ENCODE measurements at places on chromosomes 5 and 9.

DNA sequence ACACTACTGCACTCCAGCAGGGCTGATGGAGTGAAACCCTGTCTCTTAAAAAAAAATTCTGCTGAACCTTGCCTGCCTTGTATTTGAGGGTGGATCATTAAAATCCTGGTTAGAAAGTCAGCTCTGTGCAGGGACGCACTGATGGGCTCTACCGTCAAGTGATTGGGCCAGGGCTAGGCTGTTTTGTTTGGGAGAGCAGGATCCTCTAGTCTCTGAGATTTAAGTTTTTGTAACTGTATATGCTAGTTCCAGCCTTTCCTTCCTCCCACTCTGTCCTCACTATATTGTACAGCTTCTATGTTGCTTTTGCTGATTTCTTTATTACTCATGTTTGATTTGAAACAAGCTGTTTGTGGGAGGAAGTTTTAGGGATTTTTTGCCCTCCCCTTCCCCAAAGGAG, 11.5 kb downstream of the DDX4 start:
- DNase-seq, result no peak

GRCh38 chr9:125376261-125377226, 114.9 kb downstream of the GAPVD1 start:
- no peak for DNase-seq

GRCh38 chr5:90638878-90639277, 80.3 kb downstream of the ADGRV1 start:
- no peak for DNase-seq

- no peak for DNase-seq
Measured at GRCh38 chr5:17228821-17229291, 11.4 kb downstream of the BASP1 start.

- DNase-seq, result no peak
Measured at GRCh38 chr5:140628711-140629110, 4.3 kb downstream of the CD14 start.

GRCh38 chr5:135211083-135211790, 177.2 kb upstream of the PITX1 start:
- no peak for DNase-seq

DNA sequence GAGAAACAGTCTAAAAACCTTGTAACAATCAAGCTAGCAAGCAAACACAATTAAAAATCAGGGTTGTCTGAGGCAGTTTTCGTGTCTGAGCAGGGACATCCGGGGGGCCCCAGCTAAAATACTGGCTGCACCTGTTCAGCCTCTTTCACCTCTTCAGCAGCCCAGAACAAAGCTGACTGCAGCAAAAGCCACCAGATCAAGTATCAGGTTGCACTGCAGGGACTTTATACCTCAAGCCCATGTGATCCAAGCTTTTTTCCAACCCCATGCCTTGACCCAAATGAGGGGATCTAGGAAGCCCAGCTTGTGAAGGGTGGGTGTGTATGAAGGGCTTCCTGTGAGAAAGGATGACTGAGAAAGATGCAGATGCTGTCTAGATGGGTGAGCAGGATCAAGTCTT, 133.4 kb downstream of the SEMA6A start:
- no peak for DNase-seq

GRCh38 chr5:32684260-32684659, 26.9 kb upstream of the NPR3 start:
- DNase-seq, result no peak

DNA sequence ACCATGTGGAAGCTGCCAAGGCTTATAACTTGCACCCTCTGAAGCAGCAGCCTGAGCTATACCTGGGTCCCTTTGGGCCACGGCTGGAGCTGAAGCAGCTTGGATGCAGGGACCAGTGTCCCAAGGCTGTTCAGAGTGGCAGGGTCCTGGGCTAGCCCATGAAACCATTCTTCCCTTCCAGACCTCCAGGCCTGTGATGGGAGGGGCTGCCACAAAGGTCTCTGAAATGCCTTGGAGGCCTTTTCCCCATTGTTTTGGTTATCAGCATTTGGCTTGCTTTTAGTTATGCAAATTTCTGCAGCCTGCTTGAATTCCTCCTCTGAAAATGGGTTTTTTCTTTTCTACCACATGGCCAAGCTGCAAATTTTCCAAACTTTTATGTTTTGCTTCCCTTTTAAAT, 433.7 kb upstream of the ACO1 start:
- DNase-seq, result no peak

DNA sequence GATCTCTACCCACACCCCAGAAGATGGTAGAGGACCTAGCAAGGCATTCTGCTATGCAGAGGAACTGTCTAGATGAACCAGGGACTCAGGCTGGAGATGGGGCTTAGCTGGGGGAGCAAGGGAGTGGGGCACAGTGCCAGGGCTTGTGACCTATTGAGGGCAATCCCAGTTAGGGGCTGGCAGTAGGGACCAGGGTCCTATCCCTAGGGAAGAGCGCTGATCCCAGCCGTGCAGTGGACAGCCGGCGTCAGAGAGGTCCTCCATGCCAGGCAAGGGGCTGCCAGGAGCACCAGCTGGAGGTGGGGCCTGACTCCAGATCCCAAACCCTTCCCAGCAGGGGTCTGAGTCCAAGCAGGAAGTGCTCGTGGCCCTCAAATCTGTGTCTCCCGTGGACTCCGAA, 52.7 kb upstream of the NEURL1B start:
- DNase-seq, result no peak

- no peak for DNase-seq
Measured at GRCh38 chr9:34686231-34686630, 4.8 kb downstream of the CCL19 start.

- no peak for DNase-seq
Measured at GRCh38 chr9:128841694-128842492, 12.3 kb upstream of the SPOUT1 start.

DNA sequence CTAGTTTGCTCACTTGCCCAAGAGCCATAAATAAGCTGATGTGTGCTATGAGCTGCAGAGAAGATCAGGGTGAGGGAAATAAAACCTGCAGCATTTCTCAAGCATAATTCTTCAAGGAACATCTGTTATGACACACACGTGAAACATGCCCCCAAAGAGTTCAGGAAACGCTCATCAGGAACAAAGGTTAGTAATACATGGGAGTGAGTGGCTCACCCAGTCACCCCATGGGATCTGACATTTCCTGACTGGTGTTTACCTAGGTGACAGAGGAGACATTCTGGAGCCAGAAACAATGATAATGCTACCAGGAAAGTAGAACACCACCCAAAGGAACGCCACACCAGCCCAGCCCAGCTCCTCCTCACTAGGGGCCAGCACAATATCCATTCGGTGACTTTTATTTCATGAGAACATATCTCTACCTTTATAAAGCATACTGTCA, 66.0 kb downstream of the FRMD3 start:
- no peak for DNase-seq

GRCh38 chr9:129362287-129363000, 184.4 kb upstream of the IER5L start:
- DNase-seq, result no peak

- no peak for DNase-seq
Measured at GRCh38 chr5:17076272-17076671, 140.2 kb upstream of the MYO10 start.

GRCh38 chr5:127574852-127575679, 57.6 kb downstream of the PRRC1 start:
- DNase-seq, result no peak

GRCh38 chr5:118548761-118549720, 439.3 kb downstream of the DTWD2 start:
- peak; percentile 35 for DNase-seq

DNA sequence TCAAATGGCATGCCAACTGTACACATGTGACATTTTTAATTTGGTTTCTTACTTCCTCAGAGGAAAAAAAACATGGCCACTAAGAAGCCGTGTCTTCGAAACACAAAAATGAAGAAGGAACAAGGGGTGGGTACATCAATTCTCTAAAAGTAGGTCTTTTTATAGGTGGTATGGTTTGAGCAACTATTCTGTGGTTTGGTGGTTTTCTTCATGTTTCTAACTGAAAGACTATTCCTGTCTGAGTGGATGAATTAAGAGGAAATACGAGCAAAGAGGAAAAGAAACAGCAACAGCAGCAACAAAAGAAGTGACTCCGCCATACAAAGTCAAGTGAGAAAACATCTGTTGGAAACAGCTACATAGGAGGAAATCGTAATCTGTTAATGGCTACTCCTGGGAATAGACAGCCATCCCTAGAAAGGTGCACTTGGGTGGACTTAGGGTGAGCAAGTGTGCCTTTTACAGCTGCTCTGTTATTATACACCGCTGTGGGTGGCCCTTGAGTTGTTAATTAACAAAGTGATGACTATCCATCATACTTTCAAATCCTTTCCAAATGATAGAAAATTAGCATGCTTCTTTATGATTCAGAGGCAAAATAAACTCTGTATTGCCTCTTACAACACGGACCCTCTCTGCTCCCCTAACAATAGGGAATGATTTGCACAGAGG, 575.8 kb downstream of the TLE1 start:
- DNase-seq, result no peak

- no peak for DNase-seq
Measured at GRCh38 chr9:93820667-93821306, 134.4 kb downstream of the BARX1 start.

DNA sequence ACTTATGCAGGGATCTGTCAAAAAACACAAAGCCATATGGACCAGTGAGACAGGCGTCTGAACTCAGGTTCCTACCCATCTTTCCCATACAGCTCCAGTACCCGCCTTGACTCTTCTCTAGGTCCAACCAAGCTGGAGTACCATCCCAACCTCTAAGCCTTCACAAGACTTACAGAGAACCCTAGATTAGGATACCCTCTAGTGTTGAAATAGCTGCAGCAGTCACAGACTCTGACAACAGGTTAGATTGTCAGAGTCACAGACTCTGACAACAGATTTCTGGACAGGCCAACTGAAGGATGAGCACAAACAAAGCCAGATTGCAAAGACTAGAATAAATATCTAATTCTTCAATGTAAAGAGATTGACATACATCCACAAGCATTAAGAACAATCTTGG, 266.1 kb downstream of the GRIA1 start:
- DNase-seq, result no peak

DNA sequence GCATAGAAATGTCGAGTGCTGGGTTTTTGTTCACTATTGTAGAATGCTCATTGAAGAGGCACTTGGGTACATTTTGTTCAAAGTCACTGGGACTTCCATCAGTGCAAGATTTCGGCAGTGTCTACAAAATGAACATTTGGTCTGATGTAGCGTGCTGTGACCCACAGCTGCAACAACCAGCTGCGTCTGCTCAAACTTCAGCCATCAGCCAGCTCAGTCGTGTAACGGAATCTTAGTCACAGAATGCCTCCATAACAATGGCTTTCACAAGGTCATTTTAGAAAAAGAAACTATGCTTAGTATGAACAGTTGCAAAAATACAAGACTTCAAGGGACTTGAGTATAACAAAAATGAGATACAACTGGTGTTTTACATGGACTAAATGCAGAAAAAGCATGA, 828.1 kb upstream of the GRAMD2B start:
- no peak for DNase-seq

DNA sequence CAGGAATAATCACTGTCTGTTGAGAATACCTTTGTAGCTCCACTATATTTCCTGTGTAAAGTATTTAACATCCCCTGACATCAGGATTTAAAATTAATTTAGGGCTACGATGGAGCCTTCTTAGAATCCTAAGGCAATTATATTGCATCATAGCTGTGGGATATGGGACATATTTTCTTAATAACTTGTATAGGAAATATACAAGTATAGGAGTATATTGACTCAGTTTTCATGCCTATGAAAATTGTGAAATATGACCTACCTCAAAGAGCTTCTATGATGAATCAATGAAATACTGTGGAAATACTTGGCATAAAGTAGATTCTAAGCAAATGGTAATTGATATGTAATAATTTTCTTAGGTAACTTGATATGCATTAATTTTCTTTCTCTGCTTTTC, 221.0 kb upstream of the KLF4 start:
- no peak for DNase-seq

- DNase-seq, result no peak
Measured at GRCh38 chr9:86598411-86599239, 244.4 kb upstream of the TUT7 start.

DNA sequence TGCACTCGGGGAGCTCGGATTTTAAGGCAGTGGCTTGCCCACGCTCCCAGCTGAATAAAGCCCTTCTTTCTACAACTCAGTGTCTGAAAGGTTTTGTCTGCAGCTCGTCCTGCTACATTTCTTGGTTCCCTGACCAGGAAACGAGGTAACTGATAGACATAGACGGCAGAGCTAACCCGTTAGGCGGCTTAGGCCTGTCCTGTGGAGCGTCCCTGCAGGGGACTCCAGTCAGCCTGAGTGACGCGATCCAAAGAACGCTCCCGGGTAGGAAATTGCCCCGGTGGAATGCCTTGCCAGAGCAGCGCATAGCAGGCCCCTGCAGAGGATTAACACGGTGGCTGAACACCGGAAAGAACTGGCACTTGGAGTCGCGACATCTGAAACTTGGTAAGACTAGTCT, 1.8 kb upstream of the SELENOP start:
- DNase-seq, result no peak

- DNase-seq, result no peak
Measured at GRCh38 chr9:87567001-87567400, 69.3 kb downstream of the DAPK1 start.

DNA sequence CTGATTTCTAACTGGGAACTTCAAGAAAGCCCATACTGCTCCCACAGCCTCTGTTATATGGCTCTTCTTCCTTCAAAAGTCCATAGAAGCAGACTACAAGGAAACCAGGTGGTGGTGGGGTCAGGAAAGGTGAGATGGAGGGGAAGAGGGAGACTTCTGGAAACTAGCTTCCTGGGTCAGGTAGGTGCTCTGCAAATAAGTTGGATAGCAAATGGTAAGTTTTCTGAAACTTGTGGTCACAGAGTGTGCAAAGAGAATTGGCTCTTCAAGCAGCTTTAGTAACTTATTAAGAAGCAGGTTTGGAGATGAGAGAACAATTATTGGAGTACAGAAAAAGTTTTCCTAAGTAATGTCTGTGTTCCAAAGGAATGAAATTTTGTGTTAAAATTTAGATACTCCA, 316.9 kb downstream of the ADGRV1 start:
- DNase-seq, result no peak

DNA sequence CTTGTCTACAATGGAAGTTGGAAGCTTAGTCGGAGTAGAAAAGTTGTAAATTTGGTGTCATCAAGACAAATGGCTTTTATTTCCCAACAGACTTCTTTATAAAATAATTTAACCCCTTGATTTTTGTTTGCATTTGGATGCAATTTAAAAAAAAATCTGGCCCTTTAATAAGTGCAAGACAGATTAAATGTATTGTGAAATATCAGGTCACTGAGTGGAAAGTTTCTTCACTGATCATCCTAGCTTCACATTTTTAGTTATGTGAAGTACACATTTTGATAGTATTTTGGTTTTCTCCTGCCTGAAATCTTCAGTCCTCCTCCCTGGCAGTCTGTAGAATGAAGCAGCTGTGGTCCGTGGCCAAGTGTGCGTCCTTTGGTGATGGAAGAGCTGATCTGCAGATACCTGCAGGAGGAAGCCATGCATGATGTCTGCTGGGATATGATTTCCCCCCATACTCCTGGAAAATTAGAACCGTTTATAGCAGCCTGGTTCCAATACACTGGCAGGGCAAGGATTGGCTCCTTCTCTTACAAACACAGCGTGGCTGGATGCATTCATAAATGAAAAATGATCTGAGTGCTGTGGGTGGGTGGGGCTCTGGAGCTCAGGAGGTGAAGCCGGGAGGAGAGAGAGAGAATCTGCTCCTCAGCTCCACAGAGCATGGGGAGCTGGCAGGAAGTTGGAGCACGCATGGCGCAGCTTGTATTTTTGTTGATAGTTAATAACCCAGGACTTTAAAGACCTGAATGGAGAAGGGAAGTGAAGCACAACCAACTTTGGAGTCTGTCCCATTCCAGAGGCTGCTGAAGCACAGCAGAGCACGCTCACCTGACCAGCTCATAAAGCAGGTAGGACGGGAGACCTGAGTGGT, 238.4 kb downstream of the GOLPH3 start:
- DNase-seq, result no peak
